ENCODE measurements at places on chromosomes 3 and 15. TPM values are rescaled to one million over a fixed set of nuclear protein-coding genes. Genes with fewer than 3 reads are reported as not detected.

The ZNF80 gene
- total RNA-seq: 0.16 TPM

- no peak for DNase-seq
These were observed 247.2 kb upstream of the LRRN1 start for GRCh38 chr3:3551981-3552380.

GRCh38 chr3:76346690-76347089, 561.3 kb upstream of the ZNF717 start:
- DNase-seq: no peak

GRCh38 chr3:184316792-184317191, 2.4 kb downstream of the EIF4G1 start:
- no peak for DNase-seq

DNA sequence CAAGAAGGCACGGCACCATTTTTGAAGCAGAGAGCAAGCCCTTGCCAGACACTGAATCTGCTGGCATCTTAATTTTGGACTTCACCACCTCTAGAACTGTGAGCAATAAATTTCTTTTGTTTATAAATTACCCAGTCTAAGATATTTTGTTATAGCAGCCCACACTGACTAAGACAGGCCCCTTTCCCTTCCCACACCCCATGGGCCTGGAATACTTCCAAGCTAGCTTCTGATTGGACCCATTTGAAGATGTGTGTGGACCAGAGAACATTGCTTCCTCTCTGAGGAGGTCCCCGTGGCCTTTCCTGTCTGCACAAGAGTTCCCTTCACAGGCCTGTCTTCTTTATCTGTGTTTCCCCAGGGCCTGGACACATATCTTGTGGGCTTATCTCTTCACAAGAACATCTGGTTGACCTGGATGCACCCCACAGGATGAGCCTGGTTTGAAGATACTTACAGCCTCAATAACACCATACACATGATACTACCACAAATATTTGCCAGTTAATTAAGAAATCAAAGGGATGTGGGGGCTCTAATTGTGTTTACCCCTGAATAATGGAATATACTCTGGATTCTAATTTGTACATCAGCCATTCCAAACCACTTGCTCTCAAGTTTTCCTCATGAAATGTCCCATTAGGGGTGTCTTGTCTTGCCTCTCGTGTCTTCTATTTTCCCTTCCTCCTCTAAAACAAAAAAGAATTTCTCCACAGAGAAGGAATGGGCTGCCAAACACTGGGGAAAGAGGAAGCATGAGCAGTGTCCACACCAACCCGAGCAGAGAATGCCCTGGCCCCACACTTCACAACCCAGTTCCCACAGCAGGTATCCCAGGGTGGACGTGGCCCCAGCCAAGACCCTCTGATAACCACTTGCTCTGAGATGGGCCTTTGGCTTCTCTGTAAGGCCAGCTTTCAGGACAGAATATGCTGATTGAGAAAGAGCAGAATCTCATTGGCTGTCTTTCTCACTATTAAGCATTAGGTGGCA, 42.5 kb downstream of the GLB1 start:
- DNase-seq: no peak

DNA sequence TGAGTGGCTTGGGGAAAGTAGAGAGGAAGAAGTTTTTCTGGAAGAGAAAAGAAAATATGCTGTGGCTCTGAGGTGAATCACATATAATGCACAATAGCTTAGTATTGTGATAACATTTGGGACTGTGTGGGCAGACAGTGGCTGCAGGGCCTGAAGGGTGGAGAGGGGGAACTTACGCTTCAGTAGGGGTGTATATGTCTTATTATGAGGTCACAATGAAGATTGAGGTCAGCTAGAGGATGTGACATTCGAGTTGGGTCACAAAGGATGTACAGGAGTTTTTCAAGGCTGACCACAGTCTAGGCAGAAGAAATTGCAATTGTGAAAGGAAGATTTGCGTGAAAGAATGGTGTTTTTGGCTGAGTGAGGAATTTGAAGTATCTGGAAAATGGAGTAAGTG, 414.8 kb downstream of the LPP start:
- no peak for DNase-seq
